ENCODE measurements at places on chromosomes 13 and 19.

GRCh38 chr13:45925151-45925550 lies 73.6 kb upstream of the SIAH3 start:
- no peak for DNase-seq

GRCh38 chr13:79352107-79352506 lies 53.9 kb downstream of the RBM26 start:
- no peak for DNase-seq

- no peak for DNase-seq
These were observed at the start of gene FFAR3 for GRCh38 chr19:35357867-35358573. Gene FFAR3 (plus strand): TSS chr19:35358460. CDS start chr19:35358891, 431 bp downstream.

DNA sequence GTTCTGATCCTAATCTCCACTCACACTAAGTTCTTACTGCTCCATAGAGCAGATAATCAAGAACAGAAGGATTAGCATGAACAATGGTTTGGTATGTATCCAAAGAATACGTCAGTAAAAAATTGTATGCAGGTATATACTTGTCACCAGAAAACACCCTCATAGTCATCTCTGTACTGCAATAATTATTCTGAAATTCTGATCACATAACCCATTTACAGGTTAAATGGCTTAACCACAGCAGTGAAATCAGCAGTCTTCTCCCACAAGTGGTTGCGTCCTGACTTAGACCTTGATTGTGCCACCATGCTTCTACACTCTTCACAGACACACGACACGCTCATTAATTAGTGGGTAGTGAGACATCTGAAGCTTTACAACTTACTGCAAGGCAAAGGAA lies 50.9 kb downstream of the LNX2 start:
- no peak for DNase-seq

DNA sequence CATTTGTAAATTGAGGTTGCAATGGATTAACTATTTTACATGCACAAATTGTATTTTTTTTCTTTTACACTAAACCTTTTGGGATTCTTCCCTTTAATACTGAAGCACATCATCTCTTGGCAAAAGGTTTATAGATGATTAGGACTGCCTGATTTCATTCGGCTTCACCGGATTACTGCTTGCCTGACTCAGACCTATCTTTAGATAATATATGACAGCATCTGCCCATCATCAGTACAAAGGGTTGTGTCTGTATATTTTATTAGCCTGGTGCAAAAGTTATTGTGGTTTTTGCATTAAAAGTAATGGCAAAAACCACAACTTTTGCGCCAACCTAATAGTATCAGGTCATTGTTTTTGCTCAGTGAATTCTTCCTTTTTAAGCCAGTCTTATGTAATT lies 316.2 kb upstream of the HTR2A start:
- DNase-seq = no peak

DNA sequence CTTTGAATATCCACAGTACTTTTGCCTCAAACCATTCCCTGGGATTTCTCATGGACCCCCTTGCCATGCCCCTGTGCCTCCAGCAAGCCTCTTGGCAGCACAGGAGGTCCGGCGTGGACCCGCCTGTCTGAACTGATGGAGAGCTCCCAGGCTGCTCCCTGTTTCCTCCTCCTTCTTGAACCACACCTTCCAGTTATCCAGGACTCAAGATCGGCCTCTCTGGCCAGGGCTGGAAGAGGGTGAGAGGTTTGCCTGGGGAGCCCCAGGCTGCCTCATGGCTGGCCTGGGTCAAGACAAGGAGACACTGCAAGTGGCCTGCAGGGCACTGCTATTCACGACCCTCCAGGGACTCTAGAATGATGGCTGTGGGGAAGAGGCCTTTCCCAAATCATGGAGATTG lies 93.6 kb upstream of the WASF3 start:
- DNase-seq = no peak

DNA sequence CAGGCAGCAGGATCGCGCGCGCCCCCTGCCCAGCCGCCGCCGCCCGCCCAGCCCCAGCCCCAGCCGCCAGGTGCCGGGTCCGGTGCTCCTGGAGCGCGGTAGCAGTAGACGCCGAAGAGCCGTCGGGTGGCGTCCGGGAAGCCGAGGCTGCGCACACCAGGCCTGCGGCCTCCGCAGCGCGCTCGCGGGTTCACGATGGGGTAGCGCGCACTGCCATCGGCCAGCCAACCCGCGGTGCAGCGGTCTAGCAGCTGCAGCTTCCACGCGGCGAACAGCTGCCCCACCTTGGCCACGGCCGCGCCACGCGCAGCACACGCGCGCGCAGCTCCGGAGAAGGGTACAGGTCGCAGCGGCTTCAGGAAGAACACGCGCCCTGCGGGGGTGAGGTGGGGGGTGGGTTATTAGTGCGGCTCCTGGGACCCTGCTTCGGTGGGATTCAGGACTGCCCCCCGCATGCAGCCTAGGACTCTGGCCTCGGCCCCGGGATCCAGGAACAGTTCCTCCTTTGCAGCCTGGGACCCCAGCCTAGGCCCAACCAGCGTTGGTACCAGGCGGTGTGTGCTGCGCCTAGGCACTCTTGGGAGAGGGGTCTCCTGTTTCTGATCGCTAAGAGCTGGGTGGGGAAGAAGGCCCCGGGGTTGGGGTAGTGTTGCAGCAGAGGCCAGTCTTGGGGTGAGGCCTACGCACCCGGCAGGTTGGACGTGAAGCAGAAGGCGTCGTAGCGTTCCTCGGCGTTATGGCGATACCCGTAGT lies 15.1 kb downstream of the TM6SF2 start:
- no peak for DNase-seq

- no peak for DNase-seq
These were observed 7.8 kb downstream of the ZBTB7A start for GRCh38 chr19:4058693-4059452.

DNA sequence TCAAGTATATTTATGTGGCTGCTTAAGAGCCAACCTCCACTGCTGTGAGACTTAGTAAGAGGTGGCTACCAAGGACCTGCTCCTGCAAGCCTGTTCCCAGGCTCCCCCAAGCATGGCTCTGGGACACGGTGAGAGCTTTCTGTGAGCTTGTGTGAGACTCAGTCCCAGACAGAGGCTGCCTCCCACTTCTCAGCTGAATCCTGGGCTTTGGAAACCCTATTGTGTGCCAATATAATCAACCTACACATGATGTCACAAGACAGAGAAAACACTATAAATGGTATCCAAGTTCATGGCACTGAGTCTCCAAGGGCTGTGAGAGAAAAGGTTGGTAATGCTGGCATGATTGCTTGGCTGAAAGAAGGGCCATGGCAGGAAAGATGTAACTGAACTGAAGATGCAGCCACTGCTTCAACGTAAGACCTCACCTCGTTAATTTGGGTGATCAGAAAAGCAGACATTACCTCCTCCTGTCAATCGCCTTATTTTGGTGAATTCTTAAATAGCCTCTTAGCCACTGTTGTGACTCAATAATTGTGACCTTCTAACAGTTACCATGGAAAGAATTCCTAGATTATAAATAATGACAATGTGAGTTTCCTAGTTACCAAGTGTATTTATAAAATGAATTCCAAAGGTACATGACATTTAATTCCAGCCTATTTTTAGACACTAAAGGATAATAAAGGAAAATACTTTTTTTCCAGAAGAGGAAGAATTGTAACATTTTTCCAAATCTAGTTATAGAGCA lies 332.0 kb downstream of the IRS2 start:
- DNase-seq = no peak

DNA sequence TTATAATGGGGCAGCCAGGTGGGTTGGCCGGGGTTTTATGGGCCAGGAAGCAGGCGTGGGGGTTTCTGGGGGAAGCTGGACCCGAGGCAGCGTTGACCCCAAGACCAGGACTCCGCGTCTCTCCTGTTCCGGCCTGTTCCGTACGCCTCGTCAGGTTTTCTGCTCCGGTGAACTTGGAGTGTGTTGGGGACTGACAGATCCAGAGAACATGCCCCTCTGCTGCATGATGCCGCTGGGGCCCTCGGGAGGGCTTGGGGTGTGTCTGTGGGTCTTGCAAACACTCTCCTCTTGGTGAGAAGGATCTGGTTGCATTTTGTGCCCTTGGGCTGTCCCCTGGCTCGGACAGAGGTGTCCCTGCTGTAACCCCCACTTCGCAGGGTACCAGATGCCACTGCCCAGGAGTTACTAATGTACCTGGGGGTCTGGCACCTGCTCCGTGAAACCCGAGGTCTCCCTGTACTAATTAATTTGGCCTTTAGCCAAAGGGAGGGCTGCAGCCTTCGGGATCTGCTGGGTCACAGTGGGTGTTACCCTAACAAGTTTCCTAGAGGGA lies 15.6 kb downstream of the KDM4B start:
- no peak for DNase-seq

DNA sequence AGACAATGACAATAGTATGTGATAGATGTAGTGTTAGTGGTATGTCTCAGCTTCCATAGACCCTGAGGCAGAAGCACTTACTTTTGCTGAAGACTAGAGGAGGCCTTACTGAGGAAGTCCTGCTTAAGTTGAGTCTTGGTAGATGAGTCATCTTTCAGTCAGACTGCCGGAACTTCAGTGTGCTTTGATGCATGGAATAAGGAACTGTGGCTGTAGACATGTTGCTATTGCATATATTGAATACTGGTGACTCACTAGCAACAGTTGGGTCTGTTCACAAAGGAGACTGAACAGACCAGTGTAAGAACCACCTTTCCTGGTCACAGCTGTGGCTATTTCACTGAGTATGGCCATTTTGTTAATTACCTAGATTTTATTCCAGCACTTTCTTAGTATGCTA lies 1000.6 kb downstream of the OLFM4 start:
- no peak for DNase-seq

Measured in AG04450 (cell line).